ENCODE measurements at places on chromosomes 5 and 9. TPM values are rescaled to one million over a fixed set of nuclear protein-coding genes. Genes with fewer than 3 reads are reported as not detected.

Gene EIF4E1B
- total RNA-seq = not detected

Gene CDKN2A
- total RNA-seq = 2.8 TPM

GRCh38 chr5:112958093-112959088 lies 18.2 kb upstream of the DCP2 start:
- peak; percentile 47 for DNase-seq

Gene ZSWIM6
- total RNA-seq = 8.6 TPM

GRCh38 chr5:173923218-173924095 lies 35.3 kb downstream of the CPEB4 start:
- DNase-seq = no peak

GRCh38 chr9:90847971-90848370 lies 46.4 kb downstream of the SYK start:
- DNase-seq = no peak

DNA sequence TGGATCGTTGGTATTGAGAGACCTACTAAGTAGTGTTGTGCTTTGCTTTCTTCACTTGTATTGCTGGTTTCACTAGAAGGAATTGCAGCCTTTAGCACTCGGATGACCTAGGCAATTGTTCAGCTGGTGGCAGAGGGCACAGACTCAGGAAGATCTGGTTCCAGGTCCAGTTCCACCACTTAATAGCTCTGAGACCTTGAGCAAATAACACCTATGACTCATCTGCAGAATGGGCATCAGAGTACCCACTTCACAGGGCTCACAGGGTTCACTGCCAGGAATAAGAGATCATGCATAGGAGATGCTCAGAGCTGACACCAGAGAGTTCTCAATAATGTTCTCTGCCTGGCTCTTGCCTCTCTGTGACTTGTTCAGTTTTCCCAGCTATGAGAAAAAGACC lies 133.6 kb downstream of the SIL1 start:
- DNase-seq = no peak

Gene PCDHGB5
- total RNA-seq = 0.21 TPM

DNA sequence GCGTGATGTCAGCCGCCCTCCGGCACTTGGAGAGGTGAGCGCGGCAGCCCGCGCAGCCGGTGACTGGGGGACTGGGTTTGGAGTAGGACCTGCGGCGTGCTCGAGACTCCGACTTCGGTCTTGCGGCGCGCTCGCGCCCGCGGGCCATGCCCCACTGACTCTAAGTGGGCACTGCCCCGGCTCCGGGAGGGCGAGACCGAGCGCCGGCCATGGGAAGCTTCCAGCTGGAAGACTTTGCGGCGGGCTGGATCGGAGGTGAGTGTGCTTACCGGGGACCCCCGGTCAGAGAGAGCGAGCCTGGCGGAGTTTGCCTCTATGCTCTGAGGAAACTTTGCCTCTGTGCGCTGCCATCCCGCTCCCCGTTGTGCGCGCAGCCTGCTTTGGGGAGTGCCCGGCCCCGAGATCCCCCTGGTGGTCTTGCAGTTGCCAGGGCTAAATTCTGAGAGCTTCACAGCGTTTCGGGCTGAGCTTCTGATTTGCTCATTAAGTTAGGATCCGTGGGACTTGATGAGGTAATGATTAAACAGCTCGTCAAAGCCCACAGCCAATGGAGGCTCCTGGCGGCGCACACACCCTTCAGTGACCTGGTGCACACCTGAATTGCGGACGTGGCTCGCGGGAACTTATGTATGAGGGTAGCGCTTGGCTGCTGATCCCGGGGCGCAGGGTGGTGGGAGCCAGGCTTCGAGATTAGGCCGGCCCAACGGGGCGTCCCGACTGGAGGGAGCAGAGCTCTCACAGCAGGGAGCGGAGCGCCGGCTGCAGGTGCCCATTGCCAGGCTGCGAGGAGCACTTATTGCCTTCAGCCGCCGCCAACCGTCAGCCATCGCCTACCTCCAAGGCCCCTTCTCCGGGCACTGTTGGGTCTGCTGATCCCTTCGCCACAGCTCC lies at the start of gene SLC25A48:
TSS of gene SLC25A48 (plus strand) at position 25 of the 891 bp plus-strand sequence. CDS start at position 210, 185 bp downstream.
- peak; percentile 54 for DNase-seq

DNA sequence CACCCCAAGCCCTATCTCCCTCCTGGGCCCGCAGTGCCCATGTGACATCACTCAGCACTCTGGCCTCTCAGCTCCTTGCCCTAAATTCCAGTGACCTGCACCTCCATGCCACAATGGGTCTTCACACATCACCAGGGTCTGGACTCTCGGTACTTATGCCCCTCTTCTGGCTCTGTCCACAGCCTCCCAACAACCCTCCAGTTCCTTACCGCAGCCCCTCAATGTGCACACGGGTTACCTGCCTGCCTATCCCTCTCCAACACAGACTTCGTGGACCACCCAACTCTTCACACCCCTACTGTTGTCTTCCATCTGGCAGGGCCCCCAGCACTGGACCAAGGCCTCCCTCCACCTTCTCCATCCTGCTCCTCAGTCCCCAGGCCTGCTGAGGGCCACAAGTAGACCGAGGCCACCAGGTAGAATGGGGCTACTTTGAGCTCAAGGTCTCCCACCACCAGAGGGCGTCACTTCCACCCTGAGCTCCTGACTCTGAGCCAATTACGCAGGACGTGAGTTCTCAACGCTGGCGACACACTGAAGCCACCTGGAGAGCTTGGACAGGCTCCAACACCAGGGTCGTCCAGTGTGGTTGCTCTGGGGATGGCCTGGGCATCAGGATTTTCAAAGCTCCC lies 172.1 kb downstream of the GABBR2 start:
- peak; percentile 53 for DNase-seq

DNA sequence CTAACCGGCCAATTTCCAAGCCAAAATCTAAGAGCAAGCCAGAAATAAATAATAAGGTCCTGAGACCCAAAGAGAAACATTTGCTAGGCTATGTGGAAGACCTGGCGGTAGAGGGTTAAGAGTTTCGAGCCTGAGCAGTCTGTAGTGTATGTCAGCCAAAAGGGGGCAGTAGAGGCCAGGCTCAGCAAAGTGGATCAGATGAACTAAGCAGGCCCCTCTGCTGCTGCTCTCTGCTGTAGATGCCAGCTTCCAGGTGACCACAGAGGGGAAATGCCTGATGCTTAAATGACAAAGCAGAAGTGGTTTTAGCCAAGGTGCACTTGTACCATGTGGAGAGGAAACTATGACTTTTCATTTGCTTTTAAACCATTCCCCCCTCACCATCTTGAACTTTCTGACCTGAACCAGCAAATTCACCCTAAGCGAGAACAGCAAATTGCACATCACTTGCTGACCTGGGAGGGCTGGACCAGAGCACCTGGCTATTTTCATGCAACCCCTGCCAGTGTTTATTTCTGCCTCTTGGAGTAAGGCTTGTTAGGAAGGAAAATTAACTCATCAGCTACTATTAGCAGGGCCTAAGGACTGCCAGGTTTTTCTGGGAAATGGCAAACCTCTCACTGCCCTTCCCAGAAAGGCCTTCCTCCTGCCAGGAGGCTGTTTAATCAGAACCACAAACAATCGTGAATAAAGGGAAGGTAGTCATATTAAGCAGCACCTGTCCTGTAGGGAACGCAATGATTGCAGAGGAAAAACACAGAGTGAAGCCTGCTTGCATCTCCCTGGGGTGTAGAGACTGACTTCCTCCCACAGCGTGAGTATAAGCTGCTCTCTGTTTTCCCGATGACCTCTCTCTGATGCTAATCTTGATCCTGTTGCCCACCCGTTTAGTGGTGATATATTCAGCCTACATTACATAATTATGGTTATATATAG lies 818.2 kb downstream of the TLR4 start:
- peak; percentile 7 for DNase-seq

GRCh38 chr5:77864997-77865396 lies 88.9 kb upstream of the TBCA start:
- no peak for DNase-seq

DNA sequence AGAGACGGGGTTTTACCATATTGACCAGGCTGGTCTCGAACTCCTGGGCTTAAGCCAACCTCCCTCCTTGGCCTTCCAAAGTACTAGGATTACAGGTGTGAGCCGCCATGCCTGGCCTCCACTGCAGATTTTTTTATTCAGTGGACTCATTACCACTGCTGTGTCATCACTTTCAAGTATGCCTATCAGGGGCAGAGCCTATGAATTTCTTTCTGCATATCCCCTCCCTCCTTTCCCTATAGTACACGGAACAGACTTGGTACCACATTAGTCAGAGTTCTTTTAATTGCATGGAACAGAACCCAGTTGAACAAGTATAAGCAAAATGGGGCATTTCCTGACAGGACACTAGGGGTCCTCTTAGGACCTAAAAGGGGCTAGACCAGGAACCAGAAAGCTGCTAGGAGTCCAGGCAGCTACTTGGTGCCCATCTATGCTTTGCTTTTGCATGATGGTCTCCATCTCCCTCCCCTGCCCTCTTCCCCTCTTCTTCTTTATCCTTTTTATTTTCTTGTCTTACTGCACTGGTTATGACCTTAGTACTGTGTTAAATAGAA lies 5.8 kb downstream of the BSPRY start:
- DNase-seq = no peak

GRCh38 chr9:113154471-113154870 lies 3.7 kb downstream of the SLC31A2 start:
- DNase-seq = no peak

Gene LCN12
- total RNA-seq = 1.0 TPM

DNA sequence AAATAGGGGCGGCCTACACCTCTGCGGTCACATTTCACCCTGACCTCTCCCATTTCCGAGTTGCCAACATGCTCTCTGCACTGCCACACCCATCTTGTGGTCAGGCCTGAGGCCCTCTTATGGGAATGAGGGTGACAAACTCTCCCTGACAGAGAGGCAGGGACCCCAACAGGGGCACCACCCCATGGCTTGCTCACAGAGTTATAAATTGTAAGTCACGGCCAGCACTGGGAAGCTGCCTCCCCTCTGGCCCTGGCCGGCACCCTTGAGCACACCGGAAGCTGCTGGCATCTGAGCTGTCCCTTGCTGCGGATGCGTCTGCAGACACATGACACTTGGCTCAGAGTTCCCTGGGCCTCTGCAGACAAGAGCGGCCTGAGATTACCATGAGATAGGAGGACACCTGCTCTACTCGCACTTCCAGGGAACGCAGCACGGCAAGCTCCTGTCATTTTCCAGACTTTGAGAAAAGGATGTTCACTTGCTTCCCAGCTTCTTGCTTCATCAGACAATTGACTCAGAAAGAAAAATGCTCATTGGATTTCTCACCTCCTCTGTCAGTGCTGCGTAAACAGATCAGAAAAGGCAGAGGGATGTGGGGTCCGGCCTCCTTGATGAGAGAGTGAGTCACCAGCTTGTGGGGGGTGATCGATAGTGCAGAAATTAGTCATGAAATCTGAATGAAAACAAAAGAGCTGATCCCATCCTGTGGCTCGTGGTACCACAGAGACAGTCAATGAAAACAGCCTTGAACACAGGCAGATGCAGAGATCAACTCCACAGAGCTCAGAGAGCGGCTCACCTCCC lies 269.8 kb downstream of the SYK start:
- DNase-seq = peak; percentile 89

Gene NIM1K
- 3.4 TPM for total RNA-seq

DNA sequence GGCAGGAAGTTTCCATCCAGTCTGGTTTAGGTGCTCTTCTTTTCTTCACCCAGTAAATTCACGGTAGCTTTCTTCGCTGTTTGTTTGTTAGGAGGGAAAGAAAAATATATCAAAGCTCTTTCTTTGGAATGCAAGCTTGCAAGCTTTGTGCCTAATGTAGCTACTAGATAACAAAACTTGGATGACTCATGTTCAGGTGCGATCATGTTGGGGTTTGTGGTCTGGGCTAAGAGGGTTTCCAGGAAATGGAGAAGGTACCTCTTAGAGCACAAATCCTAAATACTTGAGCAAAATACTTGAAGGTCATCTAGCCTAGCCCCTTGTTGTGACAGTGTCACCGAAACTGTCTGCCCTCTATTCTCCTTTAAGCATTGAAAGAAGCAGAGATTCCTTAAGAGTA lies 17.7 kb downstream of the SRP19 start:
- DNase-seq = peak; percentile 60

Gene IRX2
- total RNA-seq = not detected

GRCh38 chr5:21613971-21614488 lies 1239.1 kb downstream of the CDH12 start:
- DNase-seq = no peak

- DNase-seq = no peak
Measured at GRCh38 chr5:14445576-14446290, 135.9 kb upstream of the OTULINL start.

- no peak for DNase-seq
Measured at GRCh38 chr9:134837529-134837928, 43.1 kb upstream of the FCN2 start.

DNA sequence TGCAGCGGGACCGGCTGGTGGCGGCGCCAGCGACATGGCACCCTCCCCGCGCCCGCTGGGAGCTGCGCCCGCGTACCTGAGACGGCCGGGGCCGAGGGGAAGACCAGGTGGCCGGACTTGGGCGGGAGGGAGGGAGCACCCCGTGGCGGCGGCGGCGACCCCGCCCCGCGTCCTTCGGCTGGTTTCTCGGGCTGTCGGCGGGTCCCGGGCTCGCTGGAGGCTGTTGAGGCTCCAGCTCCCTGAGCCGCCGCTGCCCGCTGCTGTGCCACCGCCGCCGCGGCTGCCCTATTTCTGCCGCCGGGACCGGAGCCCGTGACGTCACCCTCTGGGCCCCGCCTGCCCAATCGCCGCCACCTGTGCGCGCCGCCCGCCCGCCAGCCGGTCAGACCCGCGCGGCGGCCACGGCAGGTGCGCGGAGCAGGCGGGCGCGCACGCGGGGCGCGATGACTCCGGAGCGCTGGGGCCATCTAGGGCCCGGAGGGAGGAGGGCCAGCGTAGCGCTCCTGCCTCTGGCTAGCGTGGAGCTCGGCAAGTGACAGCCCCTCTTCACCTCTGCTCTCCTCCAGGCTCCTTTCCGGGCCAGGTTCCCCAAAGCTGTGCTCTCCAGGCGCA lies at the start of gene FSTL4:
TSS of gene FSTL4 (minus strand) at position 293 of the 612 bp plus-strand sequence.
- peak; percentile 55 for DNase-seq

- DNase-seq = peak; percentile 74
Measured at GRCh38 chr5:181241393-181241975, 2.2 kb downstream of the RACK1 start.
